GM13977 (cell line): ENCODE measurements at places on chromosomes 5 and 9.

DNA sequence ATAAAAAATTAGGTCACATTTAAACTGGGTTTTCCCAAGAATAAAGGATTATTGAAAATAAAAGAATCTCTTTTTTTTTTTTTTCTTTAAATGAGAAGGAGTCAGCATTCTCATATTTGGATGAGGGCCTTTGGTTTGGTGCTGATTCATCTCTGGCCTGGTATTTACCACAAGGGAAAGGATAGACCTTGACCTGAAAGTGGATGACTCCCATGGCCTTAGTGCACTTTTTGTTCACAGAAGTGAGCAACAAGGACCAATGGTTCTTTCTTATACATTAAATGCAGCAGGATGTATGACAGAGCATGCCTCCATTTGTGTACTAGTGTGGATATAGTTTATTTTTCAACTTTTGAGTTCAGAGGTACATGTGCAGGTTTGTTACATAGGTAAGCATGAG is 6.9 kb downstream of the YTHDC2 start:
- peak; percentile 17 for DNase-seq

DNA sequence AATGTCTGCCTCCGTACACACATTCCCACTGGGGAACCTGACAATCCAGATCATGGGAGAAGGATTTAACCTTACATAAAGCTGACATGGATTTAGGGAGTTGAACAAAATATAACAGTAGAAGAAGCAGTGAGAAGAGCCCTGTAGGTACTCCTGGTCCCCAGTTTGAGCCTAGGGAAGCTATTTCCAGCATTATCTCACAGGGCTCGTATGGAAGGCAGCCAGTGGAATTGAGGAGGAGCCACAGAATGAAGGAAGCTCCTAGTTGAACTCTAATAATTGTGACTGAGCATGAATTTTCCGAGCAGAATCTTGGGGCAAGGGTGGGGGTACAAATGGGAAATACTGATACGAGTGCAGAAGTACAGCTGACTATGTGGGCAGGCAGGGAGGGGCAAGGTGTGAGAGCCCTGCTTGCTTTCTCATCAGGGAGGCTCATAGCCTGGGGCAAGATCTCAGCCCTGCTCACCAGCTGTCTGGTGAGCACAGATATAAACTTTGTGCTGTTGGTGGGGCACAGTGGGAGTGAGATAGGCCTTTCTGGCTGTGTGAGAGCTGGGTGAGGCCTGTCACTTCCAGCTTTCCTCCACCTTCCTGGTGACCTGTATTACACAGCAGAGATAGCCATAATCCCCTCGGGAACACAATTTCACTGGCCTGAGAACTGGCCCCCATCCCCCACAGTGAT is 290.7 kb upstream of the IL12B start:
- DNase-seq, result no peak

DNA sequence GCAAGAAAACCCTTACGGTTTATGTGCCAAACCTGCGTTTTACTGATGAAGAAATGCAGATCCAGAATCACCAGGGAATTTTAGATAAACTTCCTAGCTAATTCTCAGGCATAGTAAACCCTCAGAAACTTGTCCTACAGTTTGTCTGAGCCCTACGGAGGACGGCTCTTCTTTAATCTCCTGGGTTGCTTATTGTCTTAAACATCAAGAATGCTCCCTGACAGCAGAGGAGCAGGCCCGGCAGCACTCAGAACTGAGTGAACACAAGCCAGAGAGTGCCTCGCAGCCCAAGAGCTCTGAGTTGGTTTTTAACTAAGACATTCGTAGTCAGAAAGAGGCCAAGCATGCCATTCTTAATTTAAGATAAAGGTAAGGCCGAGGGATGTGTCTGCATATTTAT is 114.7 kb upstream of the ERCC6L2 start:
- DNase-seq, result no peak

- DNase-seq, result no peak
Measured at GRCh38 chr5:109619021-109619460, 70.7 kb upstream of the MAN2A1 start.

DNA sequence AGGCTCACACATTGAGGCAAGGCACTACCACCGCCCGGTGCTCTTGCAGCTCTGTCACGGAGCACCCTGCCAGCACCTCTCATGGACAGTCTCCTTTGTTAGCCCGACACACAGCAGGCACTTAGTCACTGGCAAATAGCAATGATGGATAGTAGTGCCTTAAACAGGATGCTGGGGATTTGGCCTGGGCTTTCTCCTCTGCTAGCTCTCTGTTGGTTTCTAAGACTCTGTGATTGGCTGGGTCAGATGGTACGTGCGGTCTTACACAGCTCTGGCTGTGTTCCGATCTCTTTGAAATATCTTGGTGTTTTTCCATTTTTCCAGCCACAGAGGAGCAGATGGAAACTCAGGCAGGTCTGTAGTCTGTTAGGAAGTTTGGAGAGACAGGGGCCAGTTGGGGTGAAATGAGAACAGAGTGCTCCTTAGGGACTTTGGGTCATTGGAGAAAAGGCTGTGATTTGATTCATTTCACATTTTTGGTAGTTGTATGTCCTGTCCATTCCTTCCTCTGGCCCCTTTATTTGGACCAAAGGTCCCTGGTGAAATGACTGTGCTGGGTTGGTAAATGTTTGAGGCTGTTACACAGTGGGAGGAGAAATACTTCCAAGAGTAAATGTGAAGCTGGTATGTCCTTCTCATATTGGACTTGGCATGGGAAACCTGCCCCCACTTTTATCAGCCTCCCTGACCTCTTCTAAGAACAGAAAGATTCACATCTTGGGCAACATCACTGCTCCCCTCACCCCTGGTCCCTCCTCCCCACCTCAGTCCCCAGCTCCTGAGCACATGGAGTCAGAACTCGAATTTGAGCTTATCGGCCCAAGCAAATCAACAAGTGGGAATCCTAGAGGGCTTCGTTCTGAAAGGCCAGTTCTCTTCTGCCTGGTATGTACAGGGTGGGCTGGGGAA is 3.4 kb downstream of the SMIM3 start:
- no peak for DNase-seq

GRCh38 chr5:568061-568781 is 43.9 kb upstream of the CEP72 start:
- no peak for DNase-seq

DNA sequence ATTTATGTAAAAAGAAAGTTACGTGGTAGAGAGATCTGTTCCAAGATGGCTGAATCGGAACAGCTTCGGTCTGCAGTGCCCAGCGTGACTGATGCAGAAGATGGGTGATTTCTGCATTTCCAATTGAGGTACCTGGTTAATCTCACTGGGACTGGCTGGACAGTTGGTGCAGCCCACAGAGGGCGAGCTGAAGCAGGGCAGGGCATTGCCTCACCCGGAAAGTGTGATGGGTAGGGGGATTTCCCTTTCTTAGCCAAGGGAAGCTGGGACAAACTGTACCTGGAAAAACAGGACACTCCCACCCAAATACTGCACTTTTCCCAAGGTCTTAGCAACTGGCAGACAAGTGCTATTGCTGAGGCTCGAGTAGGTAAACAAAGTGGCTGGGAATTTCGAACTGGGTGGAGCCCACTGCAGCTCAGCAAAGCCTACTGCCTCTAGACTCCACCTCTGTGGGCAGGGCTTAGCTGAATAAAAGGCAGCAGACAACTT is 13.1 kb upstream of the HSD17B4 start:
- no peak for DNase-seq

- DNase-seq, result no peak
Measured at GRCh38 chr9:72623156-72623555, 101.7 kb downstream of the TMC1 start.

- no peak for DNase-seq
Measured at GRCh38 chr5:100409660-100410151, 125.5 kb upstream of the FAM174A start.

DNA sequence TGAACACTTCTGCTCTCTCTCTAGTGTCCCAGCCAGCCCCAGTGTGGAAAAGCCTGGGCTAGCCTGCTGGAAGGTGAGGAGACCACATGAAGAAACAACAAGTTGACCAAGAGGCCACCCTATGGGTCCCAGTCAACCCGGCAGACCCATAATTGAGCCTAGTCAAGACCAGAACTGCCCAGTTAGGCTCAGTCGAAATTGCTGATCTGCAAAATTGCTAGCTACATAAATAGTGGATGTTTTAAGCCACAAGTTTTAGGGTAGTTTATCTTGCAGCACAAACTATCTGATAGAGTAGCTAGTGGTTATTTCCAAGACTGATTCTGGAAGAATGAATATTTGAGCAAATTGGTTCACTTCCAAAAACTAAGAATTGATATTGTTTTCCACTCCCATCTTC is 82.3 kb upstream of the CCDC112 start:
- no peak for DNase-seq

DNA sequence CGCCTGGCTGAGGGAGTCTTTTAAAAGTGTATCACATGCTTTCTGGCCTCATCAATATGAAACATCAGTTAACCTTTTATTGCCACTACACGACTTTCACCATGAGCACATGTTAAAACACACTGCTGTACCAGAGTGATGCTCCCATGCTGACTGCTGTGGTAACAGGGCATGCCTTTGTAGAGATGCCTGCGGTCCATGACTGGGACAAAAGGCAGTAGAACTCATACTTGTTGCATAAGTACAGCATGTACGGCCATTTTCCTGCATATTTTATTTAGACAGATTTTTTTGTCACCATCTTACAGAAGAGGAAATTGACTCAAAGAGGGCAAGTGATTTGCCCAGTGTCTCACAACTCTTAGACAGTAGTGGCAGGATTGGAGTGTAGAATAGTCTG is 105.7 kb upstream of the ADAMTSL1 start:
- DNase-seq, result no peak
